NCI-H510A treated with DMSO at 0.1 percent for 48 hours (cell line): ENCODE measurements at places on chromosomes 13 and 19.

- no peak for DNase-seq
These were observed 27.2 kb downstream of the EPN1 start for GRCh38 chr19:55702131-55702627.

GRCh38 chr13:31686670-31687425 is 52.5 kb upstream of the RXFP2 start:
- no peak for DNase-seq

DNA sequence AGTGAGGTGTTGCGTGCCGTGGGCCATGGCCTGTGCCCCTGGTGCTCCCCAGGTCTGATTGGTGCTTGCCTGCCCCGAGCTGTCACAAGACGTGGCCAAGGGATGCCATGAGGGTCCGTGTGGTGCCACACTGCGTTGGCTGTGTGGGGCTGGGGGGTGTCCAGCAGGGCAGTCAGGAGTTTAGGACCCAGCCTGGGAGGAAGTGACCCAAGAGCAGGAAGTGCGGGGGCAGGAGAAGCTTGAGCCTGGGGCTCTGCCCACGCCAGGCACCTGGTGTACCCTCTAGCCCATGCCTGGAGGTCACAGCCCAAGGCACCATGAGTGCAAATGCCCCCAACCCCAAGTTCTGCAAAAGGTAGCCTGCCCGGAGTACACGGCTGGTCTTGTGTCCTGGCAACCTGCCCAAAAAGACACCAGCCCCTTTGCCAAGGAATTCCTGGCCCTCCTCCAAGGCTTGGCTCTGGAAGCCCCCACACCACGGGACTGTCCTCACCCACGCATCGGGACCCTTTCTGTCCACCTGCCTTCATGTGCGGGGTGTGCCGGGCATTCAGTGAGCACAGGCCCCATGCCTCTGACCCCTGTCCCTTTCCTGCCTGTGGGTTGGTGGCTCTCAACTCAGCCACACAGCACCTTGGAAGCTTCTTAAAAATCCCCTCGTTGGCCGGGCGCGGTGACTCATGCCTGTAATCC is 24.9 kb downstream of the MPND start:
- no peak for DNase-seq

GRCh38 chr19:16645140-16645539 is 14.8 kb downstream of the SMIM7 start:
- DNase-seq = no peak

DNA sequence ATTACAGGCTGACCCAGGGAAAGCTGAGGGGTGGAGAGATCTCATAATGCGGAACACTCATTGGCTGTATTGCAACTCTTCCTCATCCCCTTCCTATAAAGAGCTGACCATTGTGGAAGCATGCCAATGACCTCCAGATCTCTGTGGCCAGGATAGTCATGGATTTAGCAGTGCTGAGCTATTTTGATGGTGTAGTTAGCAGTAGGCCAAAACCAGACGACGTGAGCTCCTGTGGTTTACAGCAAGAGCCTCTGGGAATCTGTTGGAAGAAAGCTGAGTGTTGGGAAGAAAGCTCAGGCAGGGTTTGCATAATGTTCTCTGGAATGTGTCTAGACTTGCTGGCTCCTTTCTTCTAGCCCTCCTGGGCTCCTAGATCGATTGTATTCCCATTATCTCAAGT is 187.5 kb upstream of the GPC6 start:
- no peak for DNase-seq
